ENCODE measurements at places on chromosomes 1 and 21.

DNA sequence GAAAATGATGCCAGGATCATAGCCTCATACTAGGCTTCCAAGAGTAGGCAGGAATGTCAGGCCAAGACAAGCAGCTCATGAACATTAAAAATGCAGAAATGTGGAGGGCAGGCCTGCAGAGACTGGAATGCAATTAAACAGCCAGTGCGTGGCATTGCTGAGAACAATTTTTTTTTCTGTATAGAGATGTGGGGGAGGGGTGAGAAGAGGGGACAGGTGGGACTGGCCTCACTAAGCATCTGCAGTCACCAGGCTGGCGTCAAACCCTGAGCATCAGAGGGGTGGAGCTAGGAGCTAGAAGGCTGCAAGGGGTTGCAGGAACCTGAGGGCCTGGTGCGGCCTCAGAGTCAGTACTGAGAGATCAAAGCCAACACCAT is 114.1 kb downstream of the TNR start:
- no peak for DNase-seq

GRCh38 chr1:227219715-227220292 is 98.5 kb downstream of the CDC42BPA start:
- no peak for DNase-seq

DNA sequence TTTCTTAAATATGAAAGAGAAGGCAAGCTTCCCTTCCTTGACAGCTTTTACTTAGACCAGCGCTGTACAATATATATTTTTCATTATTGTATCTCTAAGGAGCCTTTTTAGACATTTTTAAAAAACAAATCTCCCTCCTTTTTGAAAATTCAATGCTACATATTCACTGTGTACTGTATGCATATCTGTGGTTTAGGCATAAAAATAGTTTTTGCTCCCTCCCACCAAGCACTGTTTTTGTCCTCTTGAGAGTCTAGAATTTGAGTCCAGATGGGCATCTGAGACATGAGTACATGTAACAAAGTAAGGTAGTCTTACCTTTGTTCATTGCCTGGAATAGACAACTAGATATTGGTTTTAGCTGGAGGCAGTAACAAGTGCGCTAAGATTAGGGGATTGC is 488.5 kb upstream of the RUNX1 start:
- DNase-seq = no peak

DNA sequence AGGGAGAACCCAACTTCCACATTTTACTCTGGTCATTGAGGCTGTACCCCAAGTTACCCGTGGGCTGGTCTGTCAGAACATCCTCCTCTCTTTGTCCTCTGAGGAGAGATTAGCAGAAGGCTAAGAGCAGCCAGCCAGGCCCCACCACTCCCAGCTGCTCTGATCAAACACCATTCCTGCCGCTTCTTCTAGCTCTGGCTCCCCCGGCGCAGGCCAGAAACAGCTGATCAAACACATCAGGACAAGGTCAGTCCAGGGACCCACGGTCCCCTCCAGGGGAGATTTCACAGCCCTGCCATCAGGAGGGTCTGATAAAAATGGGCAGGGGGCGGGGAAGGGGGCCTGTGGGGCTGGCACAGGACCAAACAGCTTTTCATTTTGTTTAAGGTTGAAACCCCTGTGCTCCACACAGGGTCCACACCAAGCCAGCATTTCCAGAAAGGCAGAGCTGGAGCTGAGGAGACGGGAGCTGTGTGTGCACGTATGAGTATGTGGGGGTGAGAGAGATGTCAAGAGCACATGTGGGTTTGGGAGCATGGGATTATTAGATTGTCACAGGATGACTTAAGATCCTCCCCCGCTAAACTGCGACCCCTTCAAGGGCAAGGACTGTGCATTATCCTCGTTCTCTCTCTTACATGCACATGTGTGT is 29.9 kb upstream of the EPHA8 start:
- no peak for DNase-seq

GRCh38 chr1:182626527-182626926 is 22.3 kb upstream of the RGS16 start:
- no peak for DNase-seq

- DNase-seq = no peak
Measured at GRCh38 chr1:36300526-36300925, 5.6 kb upstream of the SH3D21 start.

DNA sequence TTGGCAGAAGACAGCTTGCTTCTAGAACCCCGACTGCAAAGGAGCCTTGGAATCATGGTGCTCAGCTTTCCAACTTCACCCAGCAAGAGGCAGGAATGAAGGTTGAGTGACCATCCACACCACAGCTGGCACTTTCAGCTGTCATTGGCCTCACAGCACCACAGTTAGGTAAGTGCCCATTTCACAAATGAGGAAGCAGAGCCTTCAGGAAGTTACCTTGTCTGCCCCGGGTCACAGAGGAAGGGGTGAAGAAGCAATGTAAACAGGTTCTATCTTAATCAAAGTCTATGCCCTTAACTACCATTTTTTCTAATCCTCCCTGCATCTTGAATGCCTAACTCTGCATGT is 156.0 kb downstream of the GLUL start:
- no peak for DNase-seq

DNA sequence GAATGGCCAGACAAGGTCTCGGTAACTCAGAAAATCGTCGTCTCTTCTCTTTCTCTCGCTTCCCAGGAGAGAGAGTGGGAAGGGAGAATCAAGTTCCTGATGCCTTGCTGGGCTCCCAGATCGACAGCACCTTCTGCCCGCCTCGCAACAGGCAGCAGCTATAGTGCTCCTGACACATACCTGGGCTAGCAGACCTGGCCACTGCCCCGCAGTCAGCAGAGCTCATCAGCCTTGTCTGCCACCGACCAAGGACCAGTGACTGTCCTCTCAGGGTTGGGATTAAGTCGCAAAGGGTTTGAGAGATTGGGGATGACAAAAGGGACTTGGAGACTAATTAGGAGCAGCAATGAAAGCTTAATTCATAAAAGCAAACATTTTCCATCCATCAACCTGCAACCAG is 4.1 kb downstream of the RUNX3 start:
- no peak for DNase-seq

- DNase-seq = no peak
Measured at GRCh38 chr1:230747127-230747730, at the start of gene CAPN9. CAPN9 (plus strand) TSS chr1:230747388; CDS start chr1:230747497, 109 bp downstream.

DNA sequence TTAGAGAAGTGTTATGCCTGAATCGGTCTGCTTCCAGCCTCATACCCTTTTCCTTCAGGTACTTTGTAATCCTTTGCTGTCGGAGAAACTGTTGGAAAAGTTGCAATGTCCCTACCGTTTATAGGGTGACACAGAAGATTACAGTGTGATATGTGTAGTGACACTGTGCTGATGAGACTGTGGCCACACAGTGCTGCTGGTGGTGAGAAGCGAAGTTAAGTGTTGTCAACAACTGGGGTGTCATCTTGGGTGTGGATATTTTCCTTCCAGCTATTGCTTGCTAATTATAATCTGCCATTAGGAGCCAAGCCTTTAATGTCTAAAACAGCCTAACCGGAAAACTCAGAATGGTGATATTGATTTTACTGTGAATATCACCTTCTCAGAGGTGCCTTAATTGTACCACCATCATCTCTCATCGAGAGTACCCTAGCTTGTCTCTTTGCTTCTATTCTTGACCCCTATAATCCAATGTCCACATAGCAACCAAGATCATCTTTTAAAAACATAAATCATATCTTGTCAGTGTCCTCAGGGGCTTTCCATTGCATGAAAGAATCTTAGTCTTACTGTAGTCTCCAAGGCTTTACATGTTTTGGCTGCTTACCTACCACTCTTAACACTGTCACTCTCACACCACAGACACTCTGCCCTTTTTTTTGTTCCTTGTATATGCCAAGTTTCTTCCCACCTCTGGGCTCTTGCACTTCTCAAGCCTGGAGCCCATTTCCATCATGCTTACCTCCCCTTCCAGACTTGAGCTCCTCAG is 89.4 kb upstream of the PGD start:
- no peak for DNase-seq
